ENCODE measurements at places on chromosomes 2 and 18.

DNA sequence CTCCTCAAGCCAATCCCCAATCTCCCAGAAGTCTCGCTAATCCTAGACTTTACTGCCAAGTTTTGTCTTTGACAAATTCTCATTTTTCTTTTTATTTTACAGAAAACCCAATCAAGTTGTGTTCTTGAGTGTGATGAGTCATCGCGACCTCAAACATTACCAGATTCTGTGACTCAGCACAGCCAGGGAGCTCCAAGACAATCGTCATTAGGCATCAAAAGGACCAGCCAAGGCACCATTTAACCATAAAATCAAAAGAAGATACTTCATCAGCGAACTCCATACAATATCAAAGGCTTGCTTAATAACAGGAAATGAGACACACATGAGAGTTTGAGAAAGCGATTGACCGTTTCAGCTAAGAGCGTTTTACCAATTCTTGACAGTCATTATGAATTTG, 146.2 kb upstream of the AGAP1 start:
- DNase-seq = no peak

DNA sequence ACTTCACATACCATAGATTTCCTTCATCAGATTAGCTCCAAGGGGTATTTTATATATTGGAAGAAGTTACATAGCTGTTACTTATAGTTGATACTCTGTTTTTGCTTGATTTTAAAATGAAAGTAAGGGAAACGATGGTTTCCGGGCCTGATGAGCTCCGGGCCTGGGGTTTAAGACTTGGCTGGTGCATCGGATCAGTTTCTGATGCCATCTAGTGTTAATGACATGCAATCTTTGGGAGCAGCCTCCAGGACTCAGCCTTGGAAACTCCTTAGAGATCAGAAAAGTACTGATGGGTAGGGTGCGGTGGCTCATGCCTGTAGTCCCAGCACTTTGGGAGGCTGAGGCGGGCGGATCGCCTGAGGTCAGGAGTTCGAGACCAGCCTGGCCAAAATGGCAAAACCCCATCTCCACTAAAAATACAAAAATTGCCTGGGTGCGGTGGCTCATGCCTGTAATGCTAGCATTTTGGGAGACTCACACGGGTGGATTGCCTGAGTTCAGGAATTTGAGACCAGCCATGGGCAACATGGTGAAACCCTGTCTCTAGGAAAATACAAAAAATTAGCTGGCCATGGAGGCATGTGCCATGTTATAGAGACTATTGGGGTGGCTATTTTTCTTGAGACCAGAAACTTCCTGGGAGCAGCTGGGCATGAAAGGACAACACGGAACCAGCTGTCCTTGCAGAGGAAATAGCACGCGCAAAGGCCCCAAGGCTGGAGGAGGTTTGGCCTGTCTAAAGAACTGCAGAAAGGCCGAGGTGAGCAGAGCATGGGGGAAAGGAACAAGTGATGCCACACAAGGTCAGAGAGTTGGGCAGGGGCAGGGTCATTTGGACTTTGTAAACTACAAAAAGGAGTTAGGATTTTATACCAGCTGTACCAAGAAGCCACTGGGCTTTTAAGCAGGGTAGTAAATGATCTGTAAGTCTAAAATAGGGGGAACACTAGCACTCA, 46.9 kb upstream of the CNOT11 start:
- DNase-seq = peak; percentile 18

- no peak for DNase-seq
Observed at GRCh38 chr2:101520246-101520645, 45.3 kb upstream of the RFX8 start.

- no peak for DNase-seq
Observed at GRCh38 chr2:189260361-189260814, 80.8 kb upstream of the COL5A2 start.

DNA sequence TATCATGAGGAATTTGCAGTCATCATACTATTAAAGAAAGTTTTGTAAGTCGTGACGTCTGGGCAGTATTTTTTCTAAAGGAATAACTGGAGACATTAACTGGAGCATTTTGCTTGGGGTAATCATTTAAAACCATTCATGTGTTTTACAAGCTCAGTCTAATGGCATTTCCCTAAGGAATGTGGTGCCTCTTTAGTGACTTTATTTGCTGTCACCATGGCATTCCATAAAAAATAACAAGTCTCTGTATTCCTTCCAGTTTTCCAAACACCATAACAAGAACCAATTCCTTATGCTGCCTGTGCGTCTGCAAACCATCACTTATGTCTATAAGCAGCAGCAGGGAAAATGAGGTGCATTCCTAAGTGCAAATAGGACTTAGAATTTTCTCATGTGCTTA, 82.8 kb downstream of the EPB41L3 start:
- DNase-seq = no peak

- no peak for DNase-seq
Observed at GRCh38 chr2:12642332-12642731, 74.4 kb upstream of the TRIB2 start.

- DNase-seq = no peak
Observed at GRCh38 chr2:121696410-121696930, 40.2 kb downstream of the NIFK start.

DNA sequence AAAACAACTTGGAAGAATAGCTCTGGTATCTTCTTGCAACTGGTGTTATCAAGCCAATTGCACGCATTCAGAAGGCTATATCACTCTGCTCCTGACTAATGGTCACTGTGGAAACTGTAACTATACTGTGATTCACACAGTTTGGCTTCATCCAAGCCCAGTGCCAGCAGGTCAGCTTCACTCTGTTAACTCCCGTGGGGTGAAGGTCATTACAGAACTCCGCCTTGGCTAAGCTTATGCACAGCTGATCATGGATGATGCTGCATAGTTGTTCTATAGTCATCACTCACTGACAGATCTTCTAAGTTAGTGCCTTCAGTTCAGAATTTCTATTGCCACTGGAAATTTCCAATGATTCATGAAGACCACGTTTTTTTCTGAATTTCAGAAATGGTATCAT, 497.2 kb upstream of the NETO1 start:
- no peak for DNase-seq

DNA sequence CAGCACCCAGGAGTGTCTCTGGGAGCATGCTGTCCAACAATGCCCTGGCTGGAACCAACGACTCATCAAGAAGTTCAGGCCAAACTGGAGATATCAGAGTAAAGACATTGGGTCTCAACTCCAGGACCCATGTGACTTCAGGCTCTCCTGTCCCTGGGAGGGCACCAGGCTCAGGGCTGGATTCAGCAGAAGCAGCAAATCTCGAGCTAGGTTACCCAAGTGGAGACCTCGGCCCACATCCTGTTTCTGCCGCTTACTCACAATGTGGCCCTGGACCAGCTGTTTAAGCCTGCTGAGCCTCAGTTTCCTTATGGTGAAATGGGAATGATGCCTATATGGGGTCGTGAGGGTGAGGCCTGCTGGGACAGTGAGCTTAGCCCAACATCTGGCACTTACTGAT, 9.3 kb upstream of the OTOF start:
- no peak for DNase-seq

DNA sequence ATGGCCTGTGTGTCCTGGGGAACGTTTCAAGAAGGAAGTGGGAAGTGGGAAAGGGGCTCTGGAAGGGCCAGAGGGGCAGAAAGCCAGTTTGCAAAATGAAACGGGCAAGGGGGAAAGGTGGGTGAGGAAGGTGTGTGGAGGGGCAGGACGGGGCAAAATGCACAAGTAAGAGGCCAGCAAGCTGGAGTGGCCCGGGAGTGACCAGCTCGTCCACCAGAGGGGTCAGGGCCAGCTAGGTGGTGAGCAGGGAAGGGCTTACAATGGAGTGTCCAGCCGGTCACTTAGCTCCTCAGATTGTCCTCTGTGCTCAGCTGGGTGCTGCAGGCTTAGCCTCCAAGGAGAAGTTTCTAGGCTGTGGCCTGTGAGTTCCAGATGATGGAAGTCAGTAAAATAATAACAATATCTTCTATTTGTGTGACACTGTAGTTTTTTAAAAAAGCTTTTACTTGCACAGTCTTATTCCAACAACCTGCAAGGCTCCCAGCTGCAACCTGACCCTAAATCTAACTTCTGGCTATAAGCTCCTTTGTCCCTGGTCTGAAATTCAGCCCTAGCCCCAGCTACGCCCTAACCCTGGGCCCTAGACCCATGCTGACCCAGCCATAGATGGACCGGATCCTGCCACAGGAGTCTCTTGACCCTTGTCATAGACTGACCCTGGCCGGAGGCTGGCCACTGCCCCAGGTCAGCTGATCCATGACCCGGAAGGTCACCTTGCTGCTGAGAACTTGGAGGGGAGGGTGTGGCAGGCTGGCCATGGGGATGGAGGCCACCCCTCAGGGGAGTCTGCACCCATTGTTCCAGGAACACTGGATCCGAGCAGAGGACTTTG, 29.2 kb downstream of the MYO7B start:
- DNase-seq = no peak

DNA sequence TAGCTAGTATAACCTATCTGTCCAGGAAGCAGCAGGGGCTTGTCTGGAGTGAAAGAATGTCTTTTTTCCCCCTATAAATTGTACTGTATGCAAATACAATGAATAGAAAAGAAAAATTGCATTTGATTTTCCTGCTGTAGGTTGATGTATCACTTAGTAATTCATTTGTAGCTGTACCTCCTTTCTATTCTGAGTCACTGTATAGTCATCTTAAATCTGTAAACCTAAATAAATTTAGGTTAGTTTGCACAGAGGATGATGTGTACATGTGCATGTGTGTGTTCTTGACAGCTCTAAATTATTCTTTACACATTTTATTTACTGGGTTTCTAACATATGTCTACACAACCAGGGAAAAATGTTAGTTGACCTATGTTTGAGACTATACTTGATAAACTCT, 478.7 kb upstream of the CNTNAP5 start:
- no peak for DNase-seq

- no peak for DNase-seq
Observed at GRCh38 chr2:44668336-44668735, 273.2 kb upstream of the SIX3 start.

GRCh38 chr18:22507055-22507454, 89.3 kb upstream of the CTAGE1 start:
- DNase-seq = no peak

GRCh38 chr2:217162533-217162932, 302.7 kb upstream of the TNP1 start:
- no peak for DNase-seq

DNA sequence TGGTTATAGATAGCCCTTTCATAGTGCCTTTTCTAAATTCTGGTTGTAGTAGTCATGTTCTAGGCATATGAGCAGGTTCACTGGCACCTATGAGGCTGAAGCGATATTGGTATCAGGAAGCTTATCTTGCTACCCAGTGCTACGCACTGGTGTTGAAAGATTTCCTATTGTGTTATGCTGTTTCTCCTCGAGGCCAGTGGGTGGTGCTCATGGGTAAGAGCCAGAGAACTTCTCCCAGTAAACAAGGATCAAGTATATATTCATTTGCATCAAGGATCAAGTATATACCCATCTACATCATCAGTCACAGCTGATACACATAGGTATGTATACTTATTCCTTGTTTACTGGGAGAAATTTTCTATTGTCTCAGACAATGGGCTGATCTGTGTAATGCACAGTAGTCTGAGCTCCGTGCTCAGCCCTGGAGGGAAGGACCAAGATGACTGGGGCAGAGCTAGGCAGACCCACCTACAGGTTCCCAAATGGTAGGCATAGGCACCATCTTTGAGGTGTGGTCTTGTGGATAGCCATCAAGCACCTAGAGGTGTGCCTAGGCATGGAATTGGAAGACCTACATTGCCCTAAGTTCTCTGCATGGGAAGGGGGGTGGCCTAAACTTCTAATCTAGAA, 101.2 kb upstream of the GALNT13 start:
- no peak for DNase-seq

DNA sequence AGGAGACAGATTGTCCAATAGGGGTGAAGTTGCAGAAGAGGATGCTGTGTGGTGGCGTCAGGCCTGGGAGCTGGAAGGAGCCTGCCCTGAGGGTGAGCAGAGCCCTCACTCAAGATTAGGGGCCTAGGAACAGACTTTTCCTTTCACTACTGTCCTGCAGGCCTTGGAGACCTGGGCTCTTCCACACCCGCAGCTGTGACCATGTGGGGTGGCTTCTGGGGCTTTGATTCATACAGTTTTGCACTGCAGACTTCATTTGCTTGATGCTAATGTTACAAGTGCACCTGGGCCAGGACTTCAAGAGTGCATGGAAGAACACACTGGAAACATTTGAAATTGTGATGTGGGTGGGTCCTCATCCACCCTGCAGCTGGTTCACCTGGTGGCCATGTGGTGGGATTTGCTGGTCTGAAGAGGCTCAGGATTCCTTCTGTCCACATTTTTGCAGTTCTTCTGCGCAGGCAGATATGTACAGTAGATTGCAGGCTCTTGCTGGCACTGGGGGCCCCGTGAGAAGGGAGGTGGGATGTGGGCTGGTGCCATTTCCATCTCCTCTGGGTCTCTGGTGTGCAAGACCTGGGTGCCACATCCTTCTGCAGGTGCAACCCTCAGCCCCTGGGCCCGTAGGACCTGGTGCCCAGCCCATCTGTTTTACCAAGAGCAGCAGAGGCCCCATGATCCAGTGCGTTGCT, 9.9 kb downstream of the GLI2 start:
- DNase-seq = no peak

Measured in T-helper 1 cell (primary cell).